ENCODE measurements at places on chromosomes 6 and 20. TPM values are rescaled to one million over a fixed set of nuclear protein-coding genes. Genes with fewer than 3 reads are reported as not detected.

The LINC00237 gene
- total RNA-seq: not detected

The SYNGAP1 gene
- 8.1 TPM for total RNA-seq

The C20orf144 gene
- not detected for total RNA-seq

The SCRT2 gene
- not detected for total RNA-seq
